Epithelial cell of alveolus of lung (primary cell): ENCODE measurements at places on chromosomes 12 and 14. TPM values are rescaled to one million over a fixed set of nuclear protein-coding genes. Genes with fewer than 3 reads are reported as not detected.

SOX5 gene
- total RNA-seq, result 5.4 and 12.4 TPM in 2 replicates

GRIP1 gene
- 0.13 TPM in 1 of 2 replicates, not detected in the other for total RNA-seq

PTPRR gene
- not detected in 2 replicates for total RNA-seq

CCDC177 gene
- total RNA-seq, result under 0.01 and 0.16 TPM in 2 replicates

C12orf56 gene
- 0.13 TPM in 1 of 2 replicates, not detected in the other for total RNA-seq

BATF gene
- total RNA-seq, result not detected in 2 replicates

ANKRD33 gene
- 0.13 and 0.24 TPM in 2 replicates for total RNA-seq

B3GNT4 gene
- 0.16 and 1.4 TPM in 2 replicates for total RNA-seq

KRT7 gene
- total RNA-seq, result 5.2 and 235 TPM in 2 replicates

JAG2 gene
- 0.48 and 0.78 TPM in 2 replicates for total RNA-seq

KRT75 gene
- total RNA-seq, result not detected in 2 replicates

PYGL gene
- 32.3 and 52.2 TPM in 2 replicates for total RNA-seq

AJUBA gene
- total RNA-seq, result 17.0 and 22.6 TPM in 2 replicates

VRTN gene
- total RNA-seq, result not detected in 2 replicates

CTSG gene
- total RNA-seq, result not detected in 2 replicates

YARS2 gene
- total RNA-seq, result 25.4 and 36.3 TPM in 2 replicates

ZDHHC22 gene
- not detected in 2 replicates for total RNA-seq

KRT3 gene
- not detected in 2 replicates for total RNA-seq

SLC4A8 gene
- total RNA-seq, result 1.9 and 3.4 TPM in 2 replicates

CRIP1 gene
- total RNA-seq, result 9.1 and 20.7 TPM in 2 replicates

TTC8 gene
- 14.3 and 15.5 TPM in 2 replicates for total RNA-seq

ST8SIA1 gene
- total RNA-seq, result under 0.01 and 1.3 TPM in 2 replicates

TDRD9 gene
- total RNA-seq, result 0.26 TPM in 1 of 2 replicates, not detected in the other

RPGRIP1 gene
- total RNA-seq, result under 0.01 TPM in 1 of 2 replicates, not detected in the other

PTGER2 gene
- total RNA-seq, result 33.9 and 129 TPM in 2 replicates

SDSL gene
- total RNA-seq, result 1.8 and 7.8 TPM in 2 replicates

ALX1 gene
- total RNA-seq, result 0.26 TPM in 1 of 2 replicates, not detected in the other

SYCP3 gene
- total RNA-seq, result not detected in 2 replicates

KLHL33 gene
- 0.13 TPM in 1 of 2 replicates, not detected in the other for total RNA-seq

MYH7 gene
- total RNA-seq, result 0.56 TPM in 1 of 2 replicates, not detected in the other

TAS2R9 gene
- not detected in 2 replicates for total RNA-seq

GPR68 gene
- under 0.01 and 1.6 TPM in 2 replicates for total RNA-seq

EFCAB11 gene
- 1.4 and 3.7 TPM in 2 replicates for total RNA-seq

RTL1 gene
- total RNA-seq, result not detected in 2 replicates

EPYC gene
- total RNA-seq, result not detected in 2 replicates

RDH16 gene
- under 0.01 and 0.56 TPM in 2 replicates for total RNA-seq

SLC16A7 gene
- 31.9 and 46.9 TPM in 2 replicates for total RNA-seq

ZNF26 gene
- total RNA-seq, result 3.4 and 17.8 TPM in 2 replicates

ZNF385A gene
- 3.2 and 13.9 TPM in 2 replicates for total RNA-seq

ANKRD9 gene
- total RNA-seq, result 15.9 and 16.4 TPM in 2 replicates
